ENCODE measurements at places on chromosomes 5 and 9. TPM values are rescaled to one million over a fixed set of nuclear protein-coding genes. Genes with fewer than 3 reads are reported as not detected.

Gene LCN6
- total RNA-seq = not detected

Gene TLX3
- total RNA-seq = not detected

Gene FIBCD1
- total RNA-seq = 25.1 TPM

Gene FBP2
- total RNA-seq = not detected

Gene BARX1
- 11.5 TPM for total RNA-seq

Gene REEP5
- 133 TPM for total RNA-seq

Gene FOXD4L4
- 0.13 TPM for total RNA-seq

Gene KIF2A
- 33.5 TPM for total RNA-seq

Gene WDR38
- total RNA-seq = 0.14 TPM

All from A549 treated with AZD2906 at 1 μM for 4 hours (cell line).